ENCODE measurements at places on chromosomes 2 and 18. TPM values are rescaled to one million over a fixed set of nuclear protein-coding genes. Genes with fewer than 3 reads are reported as not detected.

DNA sequence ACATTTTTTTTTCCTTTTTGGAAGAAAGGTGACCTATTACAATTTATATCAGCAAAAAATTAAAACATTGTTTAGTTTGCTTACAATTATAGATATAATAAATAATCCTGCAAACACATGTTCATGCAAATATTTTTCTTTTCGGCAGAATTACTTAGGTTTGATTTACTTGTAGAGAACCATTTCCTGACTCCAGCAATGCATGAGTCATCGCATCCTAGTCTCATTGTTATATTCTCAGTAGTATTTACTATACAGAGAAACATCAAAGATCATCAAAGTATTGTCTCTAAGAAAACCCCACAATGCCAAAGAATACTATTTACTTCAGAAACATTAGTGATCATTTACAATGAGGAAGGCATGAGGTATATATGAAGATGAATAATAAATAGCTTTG, 40.4 kb upstream of the MTIF2 start:
- no peak for DNase-seq

- no peak for DNase-seq
Measured at GRCh38 chr2:205579335-205579734, 103.0 kb upstream of the NRP2 start.

GRCh38 chr2:120508567-120509041, 162.7 kb downstream of the INHBB start:
- no peak for DNase-seq

DNA sequence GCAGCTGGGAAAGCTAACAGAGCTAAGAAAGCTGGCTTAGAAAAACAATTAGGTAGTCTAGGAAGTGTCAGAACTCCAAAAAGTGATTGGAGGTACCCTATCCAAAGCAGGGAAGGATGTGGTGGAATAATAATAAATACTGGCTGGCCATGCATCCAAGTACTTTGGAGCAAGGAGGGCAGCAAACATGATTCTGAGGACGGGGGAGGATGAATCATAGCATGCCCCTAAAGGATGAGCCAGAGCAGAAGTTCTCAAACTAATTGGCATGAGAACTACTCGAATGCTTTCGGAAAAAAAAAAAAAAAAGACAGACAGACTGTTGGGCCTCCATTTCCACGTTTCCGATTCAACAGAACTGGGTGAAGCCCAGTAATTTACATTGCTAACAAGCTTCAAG, 2.4 kb downstream of the CWC22 start:
- no peak for DNase-seq

- no peak for DNase-seq
Measured at GRCh38 chr2:149027590-149028250, 10.8 kb upstream of the LYPD6B start.

GRCh38 chr2:101770726-101771125, 73.2 kb downstream of the MAP4K4 start:
- no peak for DNase-seq

GRCh38 chr2:202418511-202418910, 42.4 kb downstream of the BMPR2 start:
- no peak for DNase-seq

DNA sequence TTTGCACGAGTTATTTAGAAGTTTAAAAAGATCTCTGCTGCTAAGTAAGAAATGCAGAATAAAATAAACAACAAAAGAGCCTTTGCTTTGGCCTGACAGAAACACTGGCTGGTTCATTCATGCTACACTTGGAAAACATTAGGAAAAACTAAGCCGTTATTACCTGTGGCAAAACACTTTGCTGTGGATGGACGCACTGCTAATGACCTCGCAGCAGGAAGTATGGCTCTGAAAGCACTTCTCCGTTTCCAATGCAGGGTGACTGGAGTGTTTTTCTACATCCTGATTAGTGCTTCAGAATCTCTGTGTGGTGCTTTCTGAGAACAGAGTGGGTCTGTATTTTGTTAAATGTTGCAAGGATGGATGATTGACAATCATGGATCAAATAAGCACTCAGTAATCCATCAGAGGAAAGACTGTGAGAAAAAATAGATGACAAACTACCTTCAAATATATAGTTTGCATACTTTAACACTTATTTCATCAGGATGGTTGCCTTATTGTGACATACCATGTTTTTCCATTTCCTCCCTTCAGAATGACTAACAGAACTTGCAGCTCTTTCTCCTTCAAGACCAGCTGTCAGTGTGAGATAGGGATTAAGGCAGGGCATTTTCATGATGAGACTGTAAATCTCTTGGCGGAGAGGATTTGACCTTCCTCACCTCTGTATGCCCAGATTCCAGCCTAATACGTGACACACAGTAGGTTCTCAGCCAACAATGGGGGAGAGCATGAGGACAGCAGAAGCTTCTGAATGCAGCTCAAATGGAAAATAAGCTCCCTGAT, 38.0 kb downstream of the LINC00305 start:
- no peak for DNase-seq

RBM44 gene
- polyA plus RNA-seq, result not detected

All from muscle of arm (tissue), 14 donors.